T-helper 9 cell (primary cell): ENCODE measurements at places on chromosomes 13 and 19.
A peak's percentile ranks its signal among the peaks of the same experiment; 100 is the strongest.

GRCh38 chr13:27339299-27339698 is 68.7 kb downstream of the RASL11A start:
- DNase-seq = no peak

DNA sequence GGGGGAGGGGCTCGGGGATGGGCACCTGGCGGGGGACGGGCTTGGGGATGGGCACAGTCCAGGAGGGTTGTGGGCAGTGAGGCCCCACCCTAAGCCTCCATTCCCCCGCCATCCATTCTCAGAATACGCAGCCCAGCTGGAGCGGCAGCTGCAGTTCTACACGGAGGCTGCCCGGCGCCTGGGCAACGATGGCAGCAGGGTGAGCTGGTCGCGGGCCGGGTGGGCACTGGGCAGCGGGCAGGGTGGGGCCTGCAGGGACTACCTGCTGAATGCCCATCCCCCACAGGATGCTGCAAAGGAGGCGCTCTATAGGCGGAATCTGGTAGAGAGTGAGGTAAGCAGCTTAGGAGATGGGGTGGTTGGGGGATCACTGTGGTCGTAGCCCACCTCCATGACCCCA is 8.3 kb downstream of the PODNL1 start:
- DNase-seq = no peak

- no peak for DNase-seq
These were observed 48.1 kb downstream of the TNFRSF19 start for GRCh38 chr13:23618341-23618740.

DNA sequence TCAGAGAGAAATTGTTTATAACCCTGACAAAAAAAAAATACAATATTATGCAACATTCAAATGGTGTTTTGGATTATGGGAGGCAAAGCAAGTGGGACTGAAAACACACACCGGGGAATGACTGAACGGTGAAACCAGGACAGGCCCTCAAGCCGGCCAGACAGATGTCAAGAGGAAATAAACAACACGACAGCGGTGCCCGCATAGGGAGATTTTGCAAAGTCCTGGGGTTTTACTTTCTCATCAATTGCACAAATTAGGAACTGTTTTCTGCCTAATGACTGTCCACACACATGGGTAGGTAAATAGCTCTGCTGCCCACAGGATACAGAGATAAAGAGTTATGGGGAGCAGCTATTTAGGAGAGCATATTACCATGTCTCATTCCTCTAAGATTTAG is 134.5 kb downstream of the IRS2 start:
- DNase-seq = no peak

DNA sequence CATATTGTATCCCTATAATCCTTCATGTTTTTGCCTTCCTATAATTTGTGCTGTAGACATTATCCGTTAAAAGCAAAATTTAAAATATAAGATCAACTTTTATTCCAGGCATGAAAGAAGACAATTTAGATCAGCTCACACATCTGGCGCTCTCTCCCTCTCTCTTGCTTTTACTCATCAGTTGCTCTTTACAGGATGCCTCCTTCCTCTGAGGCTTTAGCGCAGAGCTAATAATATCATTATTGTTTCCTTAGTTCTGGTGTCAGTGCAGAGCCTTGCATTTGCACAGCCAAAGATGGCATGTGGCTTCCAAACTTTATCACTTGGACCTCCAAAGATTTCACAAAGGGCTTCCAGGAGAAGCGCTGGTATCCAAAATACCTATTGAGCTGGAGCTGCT is 295.1 kb downstream of the FGF9 start:
- no peak for DNase-seq

- DNase-seq = peak; percentile 50
These were observed 30.2 kb upstream of the EVI5L start for GRCh38 chr19:7799640-7800355.

DNA sequence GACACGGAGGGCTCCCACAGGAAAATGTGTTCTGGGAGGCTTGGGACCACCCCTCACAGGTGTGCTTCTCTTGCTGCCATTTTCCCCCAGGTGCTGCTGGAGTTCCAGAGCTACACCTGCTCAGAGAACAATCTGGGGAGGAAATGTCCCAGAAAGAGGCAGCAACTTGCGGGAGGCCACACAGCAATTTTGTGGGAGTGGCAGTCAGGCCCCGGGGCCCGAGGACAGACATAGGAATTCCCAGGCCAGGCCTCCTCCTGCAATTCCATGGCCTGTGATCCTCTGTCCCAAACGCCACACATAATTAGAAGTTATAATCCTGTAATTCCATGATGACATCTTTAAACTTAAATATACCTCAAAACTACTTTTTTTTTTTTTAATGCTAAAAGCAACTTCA is 1.8 kb downstream of the RHPN2 start:
- DNase-seq = no peak

DNA sequence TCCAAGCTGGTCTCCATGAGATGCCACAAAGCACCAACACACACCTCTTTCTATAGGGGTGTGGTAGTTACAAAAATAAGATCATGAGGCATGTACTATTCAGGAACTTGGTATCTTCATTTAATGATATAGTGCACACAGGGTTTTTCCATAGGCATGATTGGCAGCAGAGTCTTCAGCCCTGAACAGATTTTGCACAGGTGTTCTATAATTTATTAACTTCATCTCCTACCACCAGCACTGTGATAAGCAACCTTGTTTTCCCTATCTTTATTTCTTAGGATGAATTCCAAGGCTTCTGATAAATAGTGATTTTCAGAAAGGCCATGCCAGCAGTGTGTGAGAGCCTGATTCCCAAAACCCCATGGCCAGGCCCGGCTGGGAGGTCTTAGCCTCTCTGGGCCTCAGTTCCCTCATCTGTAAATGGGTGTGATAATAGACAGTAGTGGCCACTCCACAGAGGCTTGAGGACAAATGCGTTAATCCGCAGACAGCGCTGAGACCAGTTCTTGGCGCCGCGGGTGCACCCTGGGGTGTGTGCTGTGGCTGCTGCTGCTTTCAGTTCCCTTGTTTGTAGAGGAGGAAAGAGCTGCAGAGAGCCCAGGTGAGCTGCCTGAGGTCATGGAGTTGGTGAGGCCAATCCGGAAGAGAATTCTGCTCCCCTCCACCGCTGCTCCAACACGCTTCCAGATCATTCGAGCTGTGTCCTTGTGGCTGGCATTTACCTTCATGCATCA is 33.1 kb downstream of the DHRS12 start:
- no peak for DNase-seq

- DNase-seq = no peak
These were observed 13.2 kb downstream of the FREM2 start for GRCh38 chr13:38700051-38700450.
